Dorsolateral prefrontal cortex (tissue), 122 donors: ENCODE measurements at places on chromosomes 16 and 17.

DNA sequence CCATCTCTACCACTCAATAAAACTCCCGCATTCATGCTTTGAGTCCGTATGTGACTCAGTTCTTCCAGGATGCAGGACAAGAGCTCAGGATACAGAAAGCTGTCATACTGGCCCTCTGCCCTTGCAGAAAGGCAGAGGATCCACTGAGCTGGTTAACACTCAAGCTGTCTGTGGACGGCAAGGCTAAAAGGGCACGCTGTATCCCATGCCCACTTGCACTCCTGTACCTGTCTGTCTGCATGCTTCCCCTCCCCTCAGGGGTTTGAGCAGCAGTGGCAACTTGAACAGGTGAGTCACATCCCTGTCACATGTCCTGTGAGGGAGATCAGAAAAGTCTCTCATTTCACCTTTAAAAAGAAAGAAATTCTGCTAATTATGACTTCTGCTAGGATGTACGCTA is 293.8 kb downstream of the HS3ST3B1 start:
- DNase-seq: no peak

GRCh38 chr16:23252310-23252709 is 49.8 kb upstream of the SCNN1B start:
- DNase-seq: no peak

GRCh38 chr16:88698646-88699045 is 7.6 kb downstream of the RNF166 start:
- DNase-seq: no peak

GRCh38 chr17:45246338-45246737 is 15.6 kb downstream of the SPATA32 start:
- no peak for DNase-seq

DNA sequence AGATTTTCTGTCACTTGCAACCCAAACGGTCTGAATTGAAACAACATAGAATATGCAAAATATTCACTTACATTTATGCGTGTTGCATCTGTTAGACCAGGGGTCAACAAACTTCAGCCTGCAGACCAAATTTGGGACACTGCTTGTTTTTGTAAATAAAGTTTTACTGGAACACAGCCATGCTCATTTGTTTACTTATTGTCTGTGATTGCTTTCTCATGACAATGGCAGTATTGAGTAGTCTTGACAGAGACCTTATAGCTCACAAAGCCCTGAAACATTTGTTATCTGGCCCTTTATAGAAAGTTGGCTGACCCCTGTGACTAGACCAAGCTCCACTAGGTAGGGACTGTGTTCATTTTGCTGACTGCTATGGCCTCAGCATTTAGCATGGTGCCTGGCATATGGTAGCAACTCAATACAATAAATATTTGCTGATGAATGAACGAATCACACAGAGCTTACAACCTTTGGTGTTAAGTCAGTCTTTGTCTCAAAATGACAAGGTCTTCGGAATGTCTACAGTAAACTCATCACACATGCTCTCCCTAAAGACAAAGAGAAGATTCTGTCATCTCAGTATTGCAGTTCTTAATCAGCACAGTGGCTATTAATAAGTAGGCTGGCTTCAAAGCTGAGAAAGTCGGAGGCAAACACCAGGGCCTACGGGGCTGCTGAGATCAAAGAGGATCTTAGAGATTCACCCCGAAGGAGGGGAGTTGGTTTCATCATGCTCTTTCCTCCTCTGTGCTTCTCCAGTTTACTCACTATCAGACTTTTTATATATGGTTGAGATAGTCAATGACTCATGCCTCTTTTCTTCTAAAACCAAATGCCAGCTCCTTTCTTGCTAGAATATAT is 95.2 kb upstream of the AXIN2 start:
- DNase-seq: no peak

- no peak for DNase-seq
Observed at GRCh38 chr17:48351911-48352332, 78.1 kb downstream of the SKAP1 start.

DNA sequence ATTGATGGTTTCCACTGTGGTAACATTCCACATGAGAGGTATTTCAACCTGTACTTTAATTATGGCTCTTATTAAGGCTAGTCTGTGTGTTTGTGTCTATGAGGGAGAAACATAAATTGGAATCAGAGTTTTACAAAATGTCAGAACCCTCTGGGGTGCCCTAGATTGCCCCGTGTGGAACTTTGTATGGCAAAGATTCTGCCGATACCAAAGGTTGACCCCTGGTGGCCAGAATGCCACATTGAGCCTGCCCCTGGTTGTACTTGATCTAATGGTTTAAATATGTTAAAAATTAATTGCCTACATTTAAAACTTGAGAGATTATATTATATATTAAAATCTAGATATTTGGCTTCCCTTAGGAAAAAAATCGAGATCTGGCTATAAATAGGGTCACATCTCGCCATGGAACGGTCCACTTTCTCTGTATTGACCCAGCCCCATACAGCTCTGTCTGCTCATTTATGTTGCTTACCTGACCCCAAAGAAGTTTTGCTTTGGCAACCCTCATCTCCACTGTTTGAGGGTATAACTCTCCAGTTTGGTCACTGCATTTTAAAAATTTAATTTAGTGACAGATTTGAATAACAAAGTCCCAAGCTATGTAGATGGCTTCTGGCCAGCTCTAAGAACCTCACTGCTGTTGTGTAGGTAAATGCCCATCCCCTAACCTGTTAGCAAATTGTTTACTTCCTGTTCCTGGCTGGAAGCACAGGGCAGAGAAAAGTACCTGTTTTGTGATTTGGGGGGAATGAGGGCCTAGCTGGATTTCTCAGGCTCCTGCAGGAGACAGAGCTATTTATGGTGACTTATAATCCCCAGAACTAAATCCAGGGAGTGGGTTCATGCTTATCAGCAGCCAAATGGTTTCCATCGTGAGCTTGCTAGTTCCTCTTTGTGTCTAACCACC is 95.0 kb downstream of the PLCG2 start:
- DNase-seq: no peak

- DNase-seq: no peak
Observed at GRCh38 chr17:9902120-9902519, 3.0 kb downstream of the RCVRN start.

DNA sequence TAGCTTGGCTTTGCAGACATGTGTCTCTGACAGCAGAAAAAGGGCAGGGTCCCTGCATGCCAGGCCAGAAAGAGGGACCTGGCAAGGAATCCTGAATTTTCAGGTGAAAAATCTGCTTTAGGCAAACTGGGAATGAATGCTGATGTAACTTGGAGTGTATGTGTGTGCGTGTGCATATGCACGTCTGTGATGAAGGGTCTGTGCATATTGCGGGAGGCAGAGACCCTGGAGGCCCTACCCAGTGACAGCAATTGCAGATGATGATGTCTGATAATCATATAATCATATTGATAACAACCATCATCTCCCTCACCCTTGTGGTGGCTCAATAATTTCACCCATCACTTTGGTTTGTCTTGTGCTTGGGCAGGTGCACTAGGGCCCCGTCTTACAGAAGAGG is 80.7 kb upstream of the SDK2 start:
- DNase-seq: peak; percentile 11

DNA sequence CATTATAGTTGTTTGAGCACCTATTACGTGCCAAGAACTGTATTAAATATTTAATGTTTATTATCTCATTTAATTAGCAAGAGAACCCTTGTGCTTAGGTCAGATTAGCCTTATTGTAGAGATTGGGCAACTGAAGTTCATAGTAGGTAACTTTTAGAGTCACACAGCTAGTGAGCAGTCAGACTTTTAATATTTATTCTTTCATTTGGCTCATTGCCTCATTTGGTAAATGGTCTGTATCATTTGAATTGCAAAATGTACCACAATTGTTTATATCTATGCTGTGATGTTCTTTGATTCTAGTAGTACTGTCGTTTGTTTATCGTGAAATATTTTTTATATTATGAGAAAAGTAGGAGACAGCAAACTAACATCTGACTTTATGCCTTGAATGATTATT is 7.6 kb downstream of the CLTC start:
- no peak for DNase-seq

- no peak for DNase-seq
Observed at GRCh38 chr16:86355951-86356350, 154.4 kb upstream of the FOXF1 start.

GRCh38 chr17:32341141-32341856 is 674 bp downstream of the C17orf75 start:
- DNase-seq: no peak

DNA sequence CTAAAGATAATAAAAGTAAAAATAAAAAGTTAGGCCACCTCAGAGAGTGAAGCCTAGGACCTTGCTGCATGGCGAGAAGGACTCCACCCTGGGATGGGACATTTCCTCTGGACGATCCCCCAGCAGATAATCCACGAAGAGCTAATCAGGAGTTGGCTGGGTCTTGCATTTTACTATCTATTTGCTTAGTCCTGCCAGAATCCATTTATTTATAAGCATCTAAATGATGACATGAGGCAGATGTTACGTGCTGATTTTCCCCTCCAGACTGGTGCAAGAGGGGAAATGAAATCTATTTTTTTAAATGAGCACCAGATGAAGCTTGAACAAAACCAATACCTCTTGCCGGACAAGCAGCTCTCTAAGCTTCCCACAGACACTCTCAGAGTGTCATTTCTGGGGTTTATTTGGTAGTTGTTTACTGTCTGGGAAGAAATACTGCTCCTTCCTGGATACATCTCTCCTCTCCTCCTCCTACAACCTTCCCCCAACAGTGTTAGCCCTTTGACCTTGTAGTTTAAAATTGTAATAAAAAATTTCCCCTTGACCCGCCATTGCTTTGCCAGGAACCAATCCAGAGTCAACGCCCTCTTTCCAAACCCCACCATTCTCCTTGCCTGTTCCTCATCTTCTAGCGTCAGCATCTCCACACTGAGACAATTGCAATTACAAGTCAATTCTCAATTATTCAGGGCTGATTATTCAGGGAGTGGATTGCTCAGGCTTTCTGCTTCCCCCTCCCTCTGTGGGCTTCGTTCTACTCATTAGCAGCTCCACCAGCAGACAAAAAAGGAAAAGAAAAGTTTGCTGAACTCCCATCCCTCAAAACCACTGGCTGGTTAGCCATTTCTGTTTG is 63.0 kb downstream of the GSG1L start:
- DNase-seq: no peak

GRCh38 chr17:10337976-10338375 is 34.8 kb downstream of the MYH13 start:
- DNase-seq: no peak

GRCh38 chr17:77489893-77490255 is 349.1 kb downstream of the SEC14L1 start:
- peak; percentile 68 for DNase-seq

DNA sequence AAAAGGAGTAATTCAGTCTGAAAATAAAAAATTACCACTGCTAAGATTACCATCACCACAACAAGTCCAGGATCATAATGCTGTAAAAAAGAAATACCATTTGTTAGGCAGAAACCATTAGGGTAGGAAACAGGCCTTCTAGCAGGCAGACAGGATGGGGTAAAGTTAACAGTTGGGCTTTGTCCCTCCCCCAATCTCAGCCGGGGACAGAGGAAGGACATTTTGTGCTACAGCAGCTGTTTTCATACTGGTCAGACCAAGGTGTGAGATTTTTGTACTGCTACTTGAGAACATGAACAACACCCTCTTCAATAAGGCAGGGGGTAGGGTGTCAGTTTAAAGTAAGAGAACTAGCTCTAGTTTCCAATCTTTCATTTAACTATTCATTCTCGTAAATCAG is 49.2 kb upstream of the ITGA2B start:
- DNase-seq: no peak

DNA sequence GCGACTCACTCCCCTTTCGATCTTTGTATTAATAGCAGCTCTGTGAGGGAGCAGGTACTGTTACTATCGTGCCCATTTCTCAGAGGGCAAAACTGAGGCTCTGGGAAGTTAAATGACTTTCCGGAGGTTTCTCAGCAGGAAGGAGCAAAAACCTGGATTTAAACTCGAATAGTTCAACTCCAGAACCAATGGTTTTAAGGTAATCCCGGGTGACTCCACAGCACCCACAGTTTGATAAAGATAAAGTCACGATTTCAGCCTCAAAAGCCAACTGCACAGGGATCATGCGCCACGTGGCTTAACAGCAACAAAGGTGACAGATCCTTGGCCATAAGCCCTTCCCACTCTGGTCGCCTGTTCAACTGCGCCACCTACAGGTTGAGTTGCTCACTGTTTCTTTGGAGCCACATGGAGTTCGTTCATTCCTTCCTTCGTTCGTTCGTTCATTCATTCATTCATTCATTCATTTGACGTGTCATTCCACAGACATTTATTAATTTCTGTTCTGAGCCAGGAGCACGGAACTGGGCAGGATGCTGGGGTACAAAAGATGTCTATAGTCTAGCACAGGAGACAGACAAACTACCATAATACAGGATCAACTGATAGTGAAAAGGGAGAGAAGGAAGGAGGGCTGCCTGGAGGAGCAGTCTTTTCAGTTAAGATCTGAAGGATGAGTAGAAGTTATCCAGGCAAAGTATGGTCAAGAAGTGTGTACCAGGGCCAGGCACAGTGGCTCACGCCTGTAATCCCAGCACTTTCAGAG is 134.8 kb downstream of the HS3ST2 start:
- peak; percentile 46 for DNase-seq

- no peak for DNase-seq
Observed at GRCh38 chr17:33009636-33010035, 18.0 kb downstream of the SPACA3 start.

- no peak for DNase-seq
Observed at GRCh38 chr16:11253995-11254912, 1.8 kb downstream of the SOCS1 start.

DNA sequence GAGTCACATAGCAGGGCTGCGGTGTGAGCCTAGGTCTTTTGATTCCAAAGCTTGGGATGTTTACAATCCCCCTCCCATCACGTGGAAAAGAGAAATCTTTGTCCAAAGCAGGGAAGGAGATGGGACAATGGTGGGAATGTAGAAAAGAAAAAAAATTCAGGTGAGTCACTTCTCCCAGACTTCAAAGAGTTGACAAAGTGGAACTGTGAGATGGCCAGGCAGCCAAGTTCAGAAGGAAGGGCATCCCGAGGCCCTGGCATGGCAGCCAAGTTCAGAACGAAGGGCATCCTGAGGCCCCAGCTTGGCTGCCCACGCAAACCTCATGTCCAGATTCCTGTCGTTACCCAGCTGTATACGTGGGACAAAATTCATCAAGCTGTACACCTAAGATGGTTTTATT is 47.5 kb downstream of the FOXL1 start:
- no peak for DNase-seq

DNA sequence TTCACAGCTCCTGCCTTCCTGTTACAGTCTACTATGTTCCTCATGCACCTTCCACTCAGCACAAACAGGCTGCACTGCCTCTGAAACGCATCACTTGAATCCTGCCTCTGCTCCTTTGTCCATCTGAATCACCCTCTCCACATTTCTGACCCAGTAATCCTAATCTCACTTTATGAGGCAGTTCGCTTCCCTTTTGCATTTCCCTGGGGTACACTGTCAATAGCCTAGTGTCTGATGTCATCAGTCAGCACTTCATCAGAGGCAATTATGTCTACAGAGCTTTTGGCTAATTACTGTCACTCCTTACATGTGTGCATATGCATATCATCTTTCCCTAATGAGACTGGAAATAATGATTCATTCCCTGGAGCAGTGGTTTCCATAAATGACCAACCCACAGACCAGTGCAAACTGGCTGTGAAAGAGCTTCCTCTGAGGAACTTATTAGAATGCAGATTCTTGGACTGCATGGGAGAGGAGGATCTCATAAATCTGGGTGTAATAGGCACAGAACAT is 23.6 kb downstream of the CA4 start:
- DNase-seq: no peak

GRCh38 chr17:41551365-41551764 is 20.5 kb downstream of the KRT9 start:
- DNase-seq: no peak

GRCh38 chr16:88931373-88931900 is 45.6 kb downstream of the CBFA2T3 start:
- no peak for DNase-seq
